ENCODE measurements at places on chromosomes 3 and 15.

GRCh38 chr3:147736226-147736625, 327.1 kb downstream of the ZIC1 start:
- DNase-seq: no peak

- no peak for DNase-seq
Measured at GRCh38 chr3:133937756-133938601, 42.3 kb upstream of the RAB6B start.

- no peak for DNase-seq
Measured at GRCh38 chr3:114108137-114108536, 51.6 kb downstream of the QTRT2 start.

GRCh38 chr3:171115667-171116066, 89.1 kb upstream of the SLC2A2 start:
- no peak for DNase-seq

DNA sequence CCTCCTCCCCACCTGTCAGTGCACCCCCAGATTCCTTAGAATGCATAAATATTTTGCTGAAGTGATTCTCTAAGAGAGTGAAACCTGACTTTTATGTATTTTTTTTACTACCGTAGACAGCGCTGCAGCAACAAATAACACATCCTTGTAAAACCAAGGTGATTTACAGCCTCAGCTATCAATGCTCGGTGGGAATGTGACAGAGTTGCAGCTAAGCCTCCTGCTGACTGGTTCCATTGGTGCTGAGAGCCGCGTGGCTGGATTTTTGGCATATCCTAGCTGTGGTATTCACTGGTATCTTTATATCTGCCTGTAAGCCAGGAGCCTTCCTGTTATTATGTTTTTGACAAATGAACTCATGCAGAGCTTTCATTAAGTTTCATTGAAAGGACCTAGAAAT, 11.0 kb downstream of the FGD5 start:
- no peak for DNase-seq

DNA sequence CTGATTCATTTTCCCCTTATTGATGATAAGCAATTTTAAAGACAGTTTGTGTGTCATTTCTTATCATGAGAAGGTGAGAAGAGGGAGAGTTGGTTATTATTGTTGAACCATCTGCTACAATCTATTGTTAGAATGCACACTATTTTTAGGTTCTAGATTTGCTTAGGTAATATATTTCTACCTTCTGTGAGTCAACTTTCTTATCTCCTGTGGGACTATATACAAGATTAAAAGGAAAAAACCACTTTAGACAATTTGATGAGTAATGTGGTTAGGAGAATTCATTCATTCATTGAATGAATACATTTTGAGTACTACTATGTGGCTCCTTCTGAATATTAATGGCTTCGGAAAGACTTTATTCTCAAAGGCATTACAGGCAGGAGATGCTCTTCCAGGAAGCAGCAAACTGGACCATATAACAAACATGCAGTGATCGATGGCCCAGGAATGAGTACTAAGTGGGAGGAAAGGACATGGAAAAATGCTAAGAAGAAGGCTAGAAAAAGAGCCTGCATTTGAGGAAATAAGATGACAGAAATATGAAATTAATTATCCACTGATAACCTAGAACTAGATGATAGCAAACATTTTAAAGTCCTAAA, 22.4 kb downstream of the SPTSSB start:
- no peak for DNase-seq

Data from A549 (cell line).